ENCODE measurements at places on chromosomes 6 and 20. TPM values are rescaled to one million over a fixed set of nuclear protein-coding genes. Genes with fewer than 3 reads are reported as not detected.

TRIM15 gene
- not detected for total RNA-seq

KCNK16 gene
- total RNA-seq, result not detected

DNA sequence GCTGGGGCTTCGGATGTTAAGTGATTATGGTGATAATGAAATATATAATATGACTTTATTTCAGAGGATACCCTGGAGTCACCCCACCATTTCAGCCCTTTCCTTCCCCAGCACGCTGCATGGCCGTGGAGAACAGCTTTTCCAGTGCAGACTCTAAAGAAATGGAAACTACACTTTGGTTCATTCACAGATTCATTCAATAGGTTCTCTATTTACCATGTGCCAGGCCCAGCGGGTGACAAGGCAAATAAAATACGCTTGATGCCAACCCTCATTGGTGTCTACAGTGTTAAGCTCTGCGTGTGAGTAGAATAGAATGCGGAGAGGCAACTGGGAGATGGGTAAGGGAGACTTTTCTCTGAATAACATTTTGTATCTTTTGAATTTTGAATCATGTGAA, 89.7 kb downstream of the TCP11 start:
- no peak for DNase-seq

DNA sequence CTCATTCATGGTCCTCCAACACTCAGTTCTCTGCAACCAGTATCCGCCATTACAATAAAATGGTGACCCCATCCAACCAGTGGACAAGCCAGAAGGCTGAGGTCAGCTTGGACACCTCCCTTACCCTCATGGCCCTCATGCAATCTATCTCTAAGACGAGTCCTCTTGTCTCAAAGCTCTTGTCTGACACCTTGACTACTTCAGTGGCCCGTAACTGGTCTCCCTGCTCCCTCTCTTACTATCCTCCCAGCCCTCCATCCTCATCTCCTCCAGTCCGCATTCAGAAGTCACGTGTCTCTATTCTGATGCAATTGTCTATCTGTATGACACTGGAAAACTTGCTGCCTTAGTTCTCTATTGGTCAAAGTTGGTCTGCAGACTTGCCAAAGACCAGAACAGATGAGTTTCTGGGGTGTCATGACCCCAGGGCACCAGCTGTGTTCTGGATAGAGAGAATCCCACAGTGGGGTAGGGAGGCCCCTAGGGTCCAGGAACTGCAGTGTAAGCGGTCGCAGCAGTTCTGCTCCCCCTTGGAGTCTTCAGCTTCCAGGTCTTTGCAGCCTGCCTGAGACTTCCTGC, 59.6 kb upstream of the RNF24 start:
- DNase-seq, result no peak

DNA sequence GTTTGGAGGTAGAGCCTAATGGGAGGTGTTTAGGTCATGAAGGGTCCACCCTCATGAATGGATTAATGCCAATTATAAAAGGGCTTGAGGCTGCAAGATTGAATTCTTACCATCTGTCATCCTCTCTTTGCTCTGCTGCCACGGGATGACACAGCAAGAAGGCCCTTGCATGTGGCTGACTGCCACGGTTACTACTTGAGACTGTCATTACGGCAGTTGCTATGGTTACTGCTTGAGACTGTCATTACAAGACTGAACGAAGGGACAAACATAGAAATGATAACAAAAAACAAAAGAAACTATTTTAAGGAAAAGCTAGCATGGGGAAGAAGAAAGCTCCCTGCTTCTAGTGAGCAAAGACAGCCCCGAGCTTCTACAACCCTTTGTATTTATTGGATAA, 715.0 kb downstream of the TFAP2A start:
- DNase-seq, result no peak
